Transverse colon (tissue), 4 donors: ENCODE measurements at places on chromosomes 2 and 18. TPM values are rescaled to one million over a fixed set of nuclear protein-coding genes. Genes with fewer than 3 reads are reported as not detected.

Gene GALNT5
- total RNA-seq: 15.6 TPM

DNA sequence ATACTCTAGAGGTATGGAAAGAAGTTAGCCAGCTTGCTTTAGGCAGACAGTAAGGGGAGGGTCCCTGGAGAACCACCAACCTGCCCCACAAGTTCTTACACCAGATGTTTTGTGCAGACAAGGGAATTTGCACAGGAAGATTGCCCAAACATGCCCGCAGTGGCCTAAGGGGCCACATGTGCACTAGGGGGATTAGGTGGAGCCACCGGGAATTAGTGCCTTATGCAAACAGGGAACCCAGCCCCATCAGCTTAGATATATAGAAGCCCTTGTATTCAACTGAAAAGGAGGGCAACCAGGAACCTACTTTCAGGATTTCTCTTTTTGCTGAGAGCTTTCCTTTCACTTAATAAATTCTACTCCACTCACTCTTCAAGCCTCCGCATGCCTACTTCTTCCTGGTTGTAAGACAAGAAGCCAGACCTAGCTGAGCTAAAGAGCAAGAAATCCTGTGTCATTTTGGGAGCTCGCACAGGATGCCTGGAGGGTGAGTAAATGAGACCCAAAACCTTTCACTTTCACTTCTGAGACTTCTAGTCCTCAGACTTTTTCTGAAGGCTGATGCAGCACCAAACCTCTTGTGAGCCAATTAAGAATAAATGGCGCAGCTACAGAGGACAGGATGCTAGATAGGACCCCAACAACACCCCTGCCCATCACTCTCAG lies 146.3 kb downstream of the GCA start:
- no peaks in the 10 kb centered on the region for H3K27me3 ChIP-seq
- no peaks in the 10 kb centered on the region for H3K36me3 ChIP-seq
- H3K4me3 ChIP-seq: no peak overlapping the region

GRCh38 chr18:11996190-11996754 lies 15.0 kb downstream of the IMPA2 start:
- no peak overlapping the region for H3K4me3 ChIP-seq
- no peaks in the 10 kb centered on the region for H3K27me3 ChIP-seq
- peak overlapping the region; percentile 61 for H3K27ac ChIP-seq
- no peak for DNase-seq

DNA sequence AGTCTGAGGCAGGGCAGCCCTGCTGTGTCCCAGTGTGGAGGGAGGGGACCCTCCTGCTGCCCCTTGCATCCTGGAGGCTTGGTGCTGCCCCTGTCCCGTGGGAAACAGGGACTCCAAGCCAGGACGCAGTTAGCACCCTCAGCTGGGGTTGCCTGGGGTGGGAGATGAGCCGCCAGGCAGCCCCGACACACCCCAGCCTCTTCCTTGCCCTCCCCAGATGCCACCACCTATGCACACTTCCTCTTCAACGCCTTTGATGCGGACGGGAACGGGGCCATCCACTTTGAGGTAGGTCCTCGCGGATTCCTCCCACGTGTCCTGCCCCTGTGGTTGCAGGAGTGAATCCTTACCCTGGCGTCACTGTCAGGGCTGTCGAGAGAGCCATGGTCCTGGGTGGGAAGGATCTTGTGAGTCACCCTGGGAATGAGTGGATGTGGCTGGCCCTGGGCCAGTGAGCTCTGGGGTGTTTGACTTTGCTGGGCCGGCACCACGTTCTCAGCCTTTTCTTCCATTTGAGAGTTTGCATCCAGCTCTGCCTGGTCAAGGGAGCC lies 27.5 kb upstream of the FAHD2A start:
- H3K27ac ChIP-seq: no peak overlapping the region
- no peak overlapping the region for H3K4me3 ChIP-seq
- H3K27me3 ChIP-seq: no peaks in the 10 kb centered on the region
- no peaks in the 10 kb centered on the region for H3K36me3 ChIP-seq
- DNase-seq: no peak

GRCh38 chr2:191150230-191150599 lies 579 bp downstream of the STAT4 start:
- H3K4me1 ChIP-seq: peaks cover 15% of the 10 kb centered on the region
- peak overlapping the region; percentile 79 for H3K27ac ChIP-seq
- H3K4me3 ChIP-seq: peak overlapping the region; percentile 44
- no peaks in the 10 kb centered on the region for H3K36me3 ChIP-seq
- no peaks in the 10 kb centered on the region for H3K27me3 ChIP-seq

Gene SERPINB13
- total RNA-seq: not detected

DNA sequence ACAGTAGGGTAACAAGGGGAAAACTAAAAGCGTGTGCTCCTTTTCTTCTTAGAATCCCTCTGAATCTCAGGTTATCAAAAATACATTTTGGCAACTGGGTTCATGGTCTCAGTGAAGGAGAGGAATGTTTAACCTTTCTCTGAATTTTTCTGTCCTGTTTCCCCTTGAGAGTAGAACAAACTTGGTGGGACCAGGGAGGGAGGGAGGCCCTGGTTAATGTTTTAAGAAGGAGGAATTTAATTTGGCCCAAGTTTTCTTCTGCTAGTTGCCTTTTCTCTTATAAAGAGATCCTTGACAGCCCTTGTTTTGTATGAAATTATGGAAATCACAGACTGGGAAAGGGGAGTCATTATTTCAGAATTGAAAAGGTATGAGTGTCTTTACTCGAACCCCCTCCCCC lies 12.2 kb upstream of the POU3F3 start:
- no peaks in the 10 kb centered on the region for H3K4me1 ChIP-seq
- no peak overlapping the region for H3K4me3 ChIP-seq
- no peaks in the 10 kb centered on the region for H3K36me3 ChIP-seq
- peaks cover 89% of the 10 kb centered on the region for H3K27me3 ChIP-seq
- H3K27ac ChIP-seq: no peak overlapping the region

DNA sequence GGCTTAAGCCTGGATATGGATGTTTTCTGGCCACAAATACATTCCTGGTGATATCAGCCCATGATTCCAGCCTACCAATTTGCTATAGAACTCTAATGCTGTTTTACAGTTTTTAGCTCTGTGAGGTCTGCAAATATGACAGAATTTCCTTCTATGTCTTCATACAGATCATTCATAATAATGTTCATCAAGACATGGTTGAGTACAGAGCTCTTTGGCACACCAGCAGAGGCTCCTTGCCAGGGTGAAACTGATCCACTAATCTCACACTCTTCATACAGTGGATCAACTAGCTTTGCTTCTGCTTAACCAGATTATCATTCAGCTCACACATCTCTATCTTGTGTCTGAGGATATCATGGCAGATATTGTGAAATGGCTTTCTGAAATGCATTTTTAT lies 672.1 kb downstream of the STK39 start:
- H3K36me3 ChIP-seq: no peaks in the 10 kb centered on the region
- DNase-seq: no peak
- H3K27me3 ChIP-seq: no peaks in the 10 kb centered on the region
- H3K4me3 ChIP-seq: no peak overlapping the region
- no peak overlapping the region for H3K27ac ChIP-seq
- peaks cover 9% of the 10 kb centered on the region for H3K4me1 ChIP-seq

DNA sequence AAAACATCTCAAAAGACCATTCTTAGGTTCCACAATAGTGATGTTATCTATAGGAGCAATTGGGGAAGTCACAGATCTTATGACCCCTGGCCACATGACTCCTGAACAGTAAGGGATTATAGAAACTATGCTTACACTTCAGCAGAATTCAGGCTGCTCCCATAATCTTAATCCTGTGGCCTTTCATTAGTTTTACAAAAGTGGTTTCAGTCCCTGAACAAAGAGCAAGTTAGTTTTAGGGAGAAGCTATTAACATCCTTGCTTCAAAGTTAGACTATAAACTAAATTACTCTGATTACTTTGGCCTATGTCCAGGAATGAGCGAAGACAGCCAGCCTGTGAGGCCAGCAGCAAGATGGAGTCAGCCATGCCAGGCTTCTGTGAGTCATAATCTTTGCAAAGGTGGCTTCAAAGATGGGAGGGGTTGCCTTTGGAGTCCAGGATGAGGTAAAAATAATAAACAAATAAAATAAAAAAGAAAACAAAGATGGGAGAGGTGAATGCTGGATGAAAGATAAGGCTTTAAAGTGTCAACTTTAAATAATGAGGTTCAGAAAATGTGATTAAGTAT lies 168.7 kb upstream of the NDUFV2 start:
- DNase-seq: no peak
- H3K4me3 ChIP-seq: no peak overlapping the region
- no peaks in the 10 kb centered on the region for H3K4me1 ChIP-seq
- no peaks in the 10 kb centered on the region for H3K36me3 ChIP-seq

- no peak for DNase-seq
- no peak overlapping the region for H3K4me3 ChIP-seq
- H3K4me1 ChIP-seq: no peaks in the 10 kb centered on the region
- H3K27ac ChIP-seq: no peak overlapping the region
Measured at GRCh38 chr2:7601990-7602389, 684.8 kb downstream of the RNF144A start.

Gene CRYGD
- not detected for total RNA-seq

Gene RNU2-63P
- not detected for total RNA-seq

DNA sequence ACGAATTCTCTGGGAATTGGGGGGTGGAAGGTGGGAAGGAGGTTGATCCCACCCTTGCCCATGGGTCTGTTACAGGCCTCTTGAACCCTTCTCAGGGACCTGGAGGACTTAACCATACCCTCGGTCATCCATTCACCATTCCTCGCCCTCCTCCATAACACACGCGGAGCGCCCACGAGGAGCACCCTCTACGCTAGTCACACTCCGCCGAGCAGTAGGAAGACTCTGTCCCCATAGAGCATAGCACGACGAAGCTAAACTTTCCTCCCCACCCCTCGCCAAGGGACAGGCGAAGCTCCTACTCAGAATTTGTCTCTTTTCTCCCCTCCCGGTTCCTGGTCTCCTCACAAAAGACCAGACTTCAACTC lies 611 bp upstream of the ITSN2 start:
- peak overlapping the region; percentile 100 for H3K4me3 ChIP-seq
- H3K36me3 ChIP-seq: no peaks in the 10 kb centered on the region
- H3K27me3 ChIP-seq: no peaks in the 10 kb centered on the region
- H3K27ac ChIP-seq: peak overlapping the region; percentile 92

GRCh38 chr2:230871361-230872150 lies 6.8 kb downstream of the ITM2C start:
- peak overlapping the region; percentile 96 for H3K27ac ChIP-seq
- H3K27me3 ChIP-seq: no peaks in the 10 kb centered on the region
- DNase-seq: no peak
- peaks cover 100% of the 10 kb centered on the region for H3K4me1 ChIP-seq
